ENCODE measurements at places on chromosomes 5 and 9.
A peak's percentile ranks its signal among the peaks of the same experiment; 100 is the strongest.

- no peak for DNase-seq
Observed at GRCh38 chr9:99326112-99326916, 104.2 kb downstream of the SEC61B start.

DNA sequence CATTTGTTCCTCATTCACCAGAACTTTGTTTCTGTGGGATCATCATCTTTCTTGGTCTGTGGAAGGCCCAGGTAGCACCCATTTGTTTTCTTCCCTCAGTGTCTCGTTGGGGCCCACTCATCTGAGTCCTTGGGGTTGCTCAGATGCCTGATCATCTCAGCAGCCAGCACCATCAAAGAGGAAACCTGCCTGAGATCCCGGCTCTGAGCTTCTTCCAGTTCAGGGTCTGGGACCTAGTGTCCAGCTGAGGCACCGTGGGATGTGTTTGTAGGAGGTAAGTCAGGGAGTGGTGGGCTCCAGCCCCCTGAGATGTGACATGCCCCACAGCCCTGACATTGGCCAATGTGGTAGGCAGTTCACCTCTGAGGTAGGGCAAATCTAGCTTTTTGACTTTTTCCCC lies 9.4 kb upstream of the CD180 start:
- DNase-seq, result no peak

DNA sequence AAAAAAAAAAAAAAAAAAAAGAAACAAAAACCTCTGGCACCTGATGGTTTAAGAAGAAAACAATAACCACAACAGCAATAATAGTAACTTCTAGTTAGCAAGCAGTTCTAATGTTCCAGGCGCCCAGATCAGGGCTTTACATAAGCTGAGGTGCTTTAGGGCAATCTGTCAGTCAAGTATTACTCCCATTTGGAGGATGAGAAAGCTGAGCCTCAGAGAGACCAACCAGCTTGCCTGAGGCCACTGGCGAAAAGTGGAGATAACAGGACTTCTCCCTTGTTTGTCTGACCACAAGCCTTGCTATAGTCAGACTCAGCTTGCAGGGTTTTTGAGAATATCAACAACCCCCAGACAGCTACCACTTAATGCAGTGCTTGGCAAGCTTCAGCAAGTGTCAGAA lies 83.5 kb upstream of the BOD1 start:
- DNase-seq, result no peak

DNA sequence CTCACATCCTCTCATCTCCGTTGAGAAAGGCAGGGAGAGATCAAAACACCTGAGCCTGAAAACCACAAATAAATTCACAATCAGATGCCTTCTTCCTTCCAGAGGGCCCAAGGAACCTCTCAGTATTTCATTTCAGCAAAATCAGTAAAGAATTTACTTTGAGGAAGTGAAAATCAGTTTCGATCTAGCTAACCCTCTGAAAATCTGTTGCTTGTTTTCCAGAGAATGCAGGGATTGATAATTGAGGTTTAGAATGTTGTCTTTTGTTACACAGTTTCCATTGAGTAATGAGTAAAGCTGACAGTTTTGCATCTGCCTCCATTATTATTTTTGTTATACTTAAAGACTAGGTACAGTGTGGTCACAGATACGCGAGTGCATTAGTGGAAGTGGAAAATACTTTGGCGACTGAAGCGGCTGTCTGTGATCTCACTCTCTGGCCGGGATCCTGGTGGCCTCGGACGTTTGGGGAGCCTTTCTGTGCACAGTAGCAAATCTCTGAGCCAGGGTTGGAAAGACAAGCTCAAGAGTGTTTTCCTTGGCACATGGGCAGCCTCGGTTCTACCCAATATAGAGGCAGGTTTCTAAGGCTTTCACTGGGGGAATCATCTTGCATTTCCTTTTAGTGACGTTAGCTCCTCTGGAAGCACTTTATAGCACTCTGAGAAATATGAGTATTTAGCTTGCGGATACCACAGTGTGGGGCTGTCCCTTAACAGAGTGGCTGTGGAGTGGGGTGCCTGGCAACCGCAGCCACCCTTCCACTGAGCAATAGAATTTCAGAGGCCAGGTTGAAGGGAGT lies 32.2 kb upstream of the ANGPTL2 start:
- no peak for DNase-seq

GRCh38 chr9:4235871-4236804 lies 63.7 kb downstream of the GLIS3 start:
- DNase-seq, result peak; percentile 27

DNA sequence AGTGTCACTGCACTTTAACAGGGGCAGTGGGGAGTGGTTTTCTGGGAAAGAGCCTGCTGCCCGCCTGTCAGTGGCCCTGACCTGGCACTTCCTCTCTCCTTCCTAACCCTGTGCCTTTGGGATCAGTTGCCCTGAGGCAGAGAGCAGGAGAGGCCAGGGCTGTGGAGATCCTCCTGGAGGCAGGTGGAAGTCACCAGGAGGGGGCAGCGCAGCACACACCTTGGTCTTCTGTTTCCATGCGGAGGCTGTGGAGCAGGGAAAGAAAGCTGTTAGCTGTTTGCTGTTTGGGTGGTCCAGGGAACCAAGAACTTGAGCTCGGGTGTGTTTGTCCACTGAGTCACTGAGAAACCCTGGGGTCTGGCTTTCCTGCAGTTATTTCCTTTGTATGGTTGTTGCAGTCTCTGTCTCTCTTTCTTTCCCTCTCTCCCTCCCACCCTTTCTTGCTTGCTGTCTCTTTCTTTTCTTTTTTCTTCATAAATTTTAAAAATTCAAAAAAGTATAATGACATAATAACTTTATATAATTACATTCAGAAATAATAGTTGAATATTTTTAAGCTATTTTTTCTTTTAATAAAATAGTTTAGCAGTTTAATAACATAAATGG lies 28.1 kb downstream of the NTRK2 start:
- DNase-seq, result peak; percentile 22

DNA sequence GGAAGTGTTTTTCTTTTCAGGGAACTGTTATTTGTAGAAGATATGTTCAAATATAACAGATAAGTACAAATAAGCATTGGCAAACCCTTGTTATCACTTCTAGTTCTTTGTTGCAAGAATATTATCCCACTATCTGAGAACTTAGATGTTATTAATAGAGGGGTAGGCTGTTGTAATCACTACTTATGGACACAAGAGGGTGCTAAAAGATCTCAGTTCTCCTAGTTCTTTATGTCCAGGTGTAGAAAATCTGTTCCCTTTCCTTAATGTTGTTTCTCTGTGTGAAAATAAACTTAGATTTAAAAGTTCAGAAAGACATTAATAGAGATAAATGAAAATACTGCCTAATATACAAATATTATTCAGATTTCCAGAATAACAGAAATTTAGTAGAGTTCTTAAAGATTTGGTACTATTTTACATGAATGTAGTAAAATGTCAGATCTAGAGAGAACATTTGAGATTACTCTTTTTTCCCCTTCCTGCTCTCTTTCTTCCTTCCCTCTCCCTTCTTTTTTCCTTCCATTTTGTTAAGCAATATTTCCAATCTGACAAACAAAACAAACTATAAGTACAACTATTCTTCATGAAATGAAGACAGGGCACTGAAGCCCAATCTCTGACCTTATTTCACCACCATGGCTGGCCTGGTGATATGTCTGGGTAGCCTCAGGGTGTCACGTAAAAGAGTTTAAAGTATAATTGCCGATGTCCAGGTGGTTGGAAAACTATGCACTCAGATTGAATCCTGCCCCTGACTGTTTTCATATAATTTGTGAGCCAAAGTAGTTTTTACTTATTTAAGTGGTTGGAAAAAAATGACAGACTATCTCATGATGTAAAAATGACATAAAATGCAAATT lies 43.6 kb upstream of the C5orf46 start:
- peak; percentile 37 for DNase-seq

GRCh38 chr5:168171901-168172759 lies 119.3 kb upstream of the WWC1 start:
- DNase-seq, result no peak

DNA sequence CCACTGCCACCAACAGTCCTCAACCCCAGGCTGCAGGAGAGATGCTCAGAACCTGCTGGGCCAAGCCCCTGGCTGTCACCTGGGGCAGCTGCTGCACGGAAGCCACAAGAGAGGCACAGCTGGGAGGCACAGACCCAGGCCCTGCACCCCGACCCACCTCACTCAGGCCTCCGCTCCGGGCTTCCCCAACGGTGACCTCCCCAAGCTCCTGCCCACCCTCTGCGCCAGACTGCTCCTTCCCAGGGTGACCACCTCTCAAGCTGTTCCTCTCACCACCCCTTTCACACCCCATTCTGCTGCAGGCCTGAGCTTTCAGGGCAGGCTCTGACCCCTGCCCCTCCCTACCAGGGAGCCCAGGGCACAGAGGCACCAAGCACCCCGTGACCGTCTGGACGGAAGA lies 33.0 kb downstream of the VAV2 start:
- no peak for DNase-seq

DNA sequence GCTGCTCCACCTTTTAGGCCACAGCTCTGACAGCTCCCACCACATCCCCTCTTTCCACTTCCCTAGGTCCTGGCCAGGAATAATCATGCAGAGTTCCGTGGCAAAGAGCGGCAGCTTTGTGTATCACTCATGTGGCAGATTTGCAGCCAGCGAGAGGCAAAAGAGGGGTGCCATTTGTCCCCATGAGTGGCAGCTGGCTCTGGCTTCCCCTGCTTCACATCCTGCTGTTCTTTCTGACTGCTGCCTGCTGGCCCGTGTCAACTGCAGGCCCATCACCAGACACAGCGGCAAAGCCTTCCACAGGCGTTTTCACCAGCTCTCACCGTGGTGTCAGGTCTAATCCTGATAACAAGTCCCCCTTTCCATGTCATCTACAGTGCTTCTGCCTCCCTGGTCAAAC lies 430.6 kb upstream of the DAP start:
- no peak for DNase-seq

DNA sequence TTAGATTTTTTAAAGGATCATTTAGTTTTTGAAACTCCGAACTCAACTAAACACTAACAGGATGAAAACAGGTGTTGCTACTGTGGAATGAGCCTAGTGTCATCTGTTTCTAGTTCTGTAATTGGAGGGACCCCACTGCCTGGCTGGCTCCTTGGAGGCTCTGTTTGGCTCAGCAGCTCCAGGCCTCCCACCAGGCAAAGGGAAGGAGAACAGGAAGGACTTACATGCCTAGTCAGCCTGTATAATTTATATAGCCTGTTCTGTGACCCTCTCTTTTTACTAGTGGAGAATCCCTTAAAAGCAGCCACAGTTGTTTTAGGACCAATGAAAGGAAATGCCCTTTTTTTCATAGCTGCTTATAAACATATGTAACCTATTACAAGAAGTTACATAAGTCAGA lies 21.1 kb upstream of the C5orf24 start:
- no peak for DNase-seq

DNA sequence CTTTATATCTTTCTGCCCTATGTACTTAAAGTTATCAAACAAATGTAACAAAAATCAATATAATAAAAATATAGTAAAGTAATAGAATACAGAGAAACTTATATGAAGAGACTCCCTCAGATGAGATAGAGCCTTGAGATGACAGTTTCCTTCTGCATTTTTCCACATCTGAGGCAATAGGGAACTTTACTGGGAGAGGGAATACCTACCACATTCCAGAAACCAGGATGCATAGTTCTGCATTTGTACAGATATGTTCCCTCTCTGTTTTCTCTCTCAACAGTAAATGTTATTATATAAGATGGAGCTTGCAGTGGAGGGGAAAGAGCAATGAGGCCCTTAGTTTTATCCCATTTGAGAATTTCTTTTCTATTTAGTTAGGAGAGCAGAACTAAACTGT lies 109.6 kb upstream of the KCNN2 start:
- DNase-seq, result no peak

- DNase-seq, result no peak
Observed at GRCh38 chr9:121404906-121405305, 34.9 kb upstream of the STOM start.

DNA sequence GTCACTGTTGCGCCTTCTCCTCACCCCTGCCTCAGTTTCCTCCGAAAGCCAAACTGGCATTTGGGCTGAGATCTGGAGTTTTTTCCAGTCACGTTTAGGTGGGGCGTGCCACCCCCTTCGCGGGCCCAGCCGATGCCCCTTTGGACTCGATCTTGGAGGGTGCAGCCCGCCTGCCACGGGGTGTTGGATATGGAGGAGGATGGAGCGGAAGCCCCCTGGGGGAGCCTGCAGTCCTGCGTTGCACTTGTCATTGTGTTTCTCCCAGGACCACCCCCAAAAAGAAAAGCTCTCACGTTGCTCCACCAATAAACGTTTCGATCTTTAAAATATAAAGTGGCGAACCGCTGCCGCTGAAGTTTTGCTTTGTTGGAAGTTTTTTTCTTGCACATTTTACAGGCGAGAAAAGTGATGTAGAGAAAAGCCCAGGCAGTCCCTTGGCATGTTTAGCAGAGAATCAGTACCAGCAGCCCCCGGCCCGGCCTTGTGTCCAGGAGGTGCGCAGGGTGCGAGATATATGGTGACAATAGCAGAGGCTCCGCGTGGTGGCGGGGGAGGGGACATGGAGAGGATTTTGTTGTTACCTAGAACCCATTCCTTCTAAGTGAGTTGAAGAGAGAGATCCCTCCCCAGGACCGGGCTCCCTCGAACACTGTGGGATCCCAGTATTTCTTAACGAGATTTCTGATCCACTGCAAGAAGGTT lies 681 bp downstream of the F2R start:
- no peak for DNase-seq

DNA sequence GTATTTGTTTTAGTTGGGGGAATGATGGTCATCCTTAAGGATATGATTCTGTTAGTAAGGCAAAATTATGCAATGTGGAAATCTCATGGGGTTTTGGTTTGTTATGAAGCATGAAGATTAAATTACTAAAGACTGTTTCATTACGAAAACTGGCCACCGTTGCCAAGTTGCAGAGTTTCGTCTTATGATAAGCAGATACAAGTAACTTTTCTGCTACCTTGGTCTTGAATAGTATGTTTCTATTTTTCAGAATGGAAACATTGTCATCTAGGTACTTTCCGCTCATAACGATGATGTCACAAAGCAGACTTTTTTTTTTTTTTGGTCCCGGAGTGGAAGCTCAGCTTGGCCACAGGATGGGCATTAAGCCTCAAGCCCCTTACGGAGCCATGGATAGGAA lies 4.2 kb downstream of the CCNI2 start:
- DNase-seq, result no peak

GRCh38 chr5:32076699-32077695 lies 97.1 kb downstream of the GOLPH3 start:
- peak; percentile 27 for DNase-seq

- peak; percentile 44 for DNase-seq
Observed at GRCh38 chr9:134175808-134176598, 11.6 kb upstream of the RNU6ATAC start.

DNA sequence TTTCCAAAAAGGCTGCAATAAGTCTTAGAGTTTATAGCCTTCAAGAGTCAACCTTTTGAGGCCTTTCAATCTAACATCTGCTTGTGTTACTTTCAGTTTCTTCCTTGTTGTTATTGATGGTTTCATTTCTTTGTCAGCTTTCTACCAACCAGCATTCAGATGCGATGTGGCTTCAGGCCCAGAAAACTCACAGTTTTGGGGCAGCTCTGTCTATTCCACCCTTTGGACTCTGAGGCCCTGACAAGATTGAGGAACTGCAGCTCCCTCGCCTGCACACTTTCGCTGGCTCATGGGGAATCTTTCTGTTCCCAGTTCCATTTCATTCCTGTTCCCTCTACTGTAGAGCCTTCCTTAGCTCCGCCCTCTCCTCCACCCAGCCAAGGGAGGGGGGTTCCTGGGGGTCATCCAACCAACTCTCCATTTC lies 13.3 kb upstream of the WHRN start:
- no peak for DNase-seq
